SIG-M5 (cell line): ENCODE measurements at places on chromosomes 1 and 21.

- no peak for DNase-seq
These were observed 104.4 kb downstream of the LEPR start for GRCh38 chr1:65524931-65525265.

DNA sequence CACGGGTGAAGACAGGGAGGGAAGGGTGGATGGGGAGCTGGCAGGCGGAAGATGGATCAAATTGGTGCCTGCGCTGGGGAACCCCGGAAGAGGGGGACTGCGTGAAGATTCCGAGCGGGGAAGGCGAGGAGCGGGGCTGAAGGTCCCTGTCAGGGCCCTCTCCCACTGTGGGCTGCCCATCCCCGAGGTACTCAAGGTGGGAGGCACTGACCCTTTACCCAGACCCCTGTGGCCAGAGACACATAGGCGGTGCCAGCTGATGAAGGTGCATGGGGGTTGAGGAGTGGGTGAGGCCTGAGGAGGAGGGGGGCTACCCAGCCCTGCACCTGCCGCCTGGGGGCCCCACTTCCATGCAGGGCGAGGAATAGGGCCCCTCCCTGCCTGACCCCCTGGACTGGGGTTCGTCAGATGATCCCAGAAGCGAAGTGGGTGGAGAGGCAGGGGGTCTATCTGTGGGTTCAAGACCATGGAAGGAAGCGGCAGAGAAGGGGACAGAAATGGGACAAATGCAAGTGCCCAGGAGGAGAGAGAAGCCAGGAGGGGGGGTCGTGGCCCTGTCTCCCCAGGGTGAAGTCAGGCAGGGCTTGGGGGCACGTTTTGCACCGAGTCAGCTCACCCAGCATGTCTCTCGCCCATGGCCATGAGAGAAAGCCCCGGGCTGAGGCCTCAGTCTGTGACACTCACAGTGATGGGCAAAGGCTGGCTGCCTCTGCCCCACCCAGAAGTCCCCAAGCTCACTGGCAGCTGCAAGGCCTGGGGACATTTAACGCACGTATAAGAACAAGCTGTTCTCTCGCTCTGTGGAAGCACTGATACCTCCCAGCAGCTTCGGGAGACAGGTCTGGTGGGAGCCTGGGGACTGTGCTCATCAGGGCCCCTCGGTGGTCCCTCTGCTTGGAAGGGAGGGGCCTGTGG, 7.0 kb upstream of the MMEL1 start:
- DNase-seq, result no peak

DNA sequence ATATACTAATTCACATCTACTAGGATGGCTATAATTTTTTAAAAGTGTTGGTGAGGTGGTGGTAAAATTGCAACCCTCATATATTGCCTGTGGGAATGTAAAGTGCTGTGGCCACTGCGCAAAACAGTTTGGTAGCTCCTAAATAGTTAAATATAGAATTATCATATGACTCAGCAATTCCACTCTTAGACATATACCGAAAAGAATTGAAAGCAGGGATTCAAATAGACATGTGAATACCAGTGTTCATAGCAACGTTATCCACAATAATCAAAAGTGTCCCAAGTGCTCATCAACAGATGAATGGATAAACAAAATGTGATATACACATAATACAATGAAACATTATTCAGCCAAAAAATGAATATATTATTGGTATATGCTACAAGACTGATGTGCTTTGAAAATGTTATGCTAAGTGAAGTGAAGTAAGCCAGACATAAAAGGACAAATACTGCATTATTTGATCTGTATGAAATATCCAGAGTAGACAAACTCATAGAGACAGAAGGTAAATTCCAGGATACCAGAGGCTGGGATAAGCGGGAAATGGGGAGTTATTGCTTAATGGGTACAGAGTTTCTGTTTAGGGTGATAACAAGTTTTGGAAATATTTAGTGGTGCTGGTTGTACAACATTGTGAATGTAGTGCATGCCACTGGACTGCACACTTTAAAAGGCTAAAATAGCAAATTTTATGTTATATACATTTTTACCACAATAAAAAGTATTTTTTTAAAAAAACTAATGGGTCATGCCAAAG, 342.5 kb downstream of the SEC16B start:
- no peak for DNase-seq

DNA sequence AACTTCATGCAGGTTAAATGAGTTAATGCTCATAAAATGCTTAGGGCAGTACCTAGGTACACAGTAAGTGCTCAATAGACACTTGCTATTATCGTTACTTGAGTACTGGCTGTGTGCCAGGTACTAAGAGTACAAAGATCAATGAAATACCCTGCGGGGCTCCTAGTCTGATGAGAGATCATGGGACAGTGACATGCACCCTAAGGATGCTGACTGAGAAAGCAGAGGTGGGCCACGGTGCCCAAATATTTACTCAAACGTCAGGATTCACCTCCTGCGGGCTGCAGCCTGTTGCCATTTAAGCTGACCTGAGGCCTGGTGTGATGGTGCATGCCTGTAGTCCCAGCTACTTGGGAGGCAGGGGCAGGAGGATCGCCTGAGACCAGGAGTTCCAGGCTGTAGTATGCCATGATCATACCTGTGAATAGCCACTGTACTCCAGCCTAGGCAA, 19.8 kb upstream of the LUZP1 start:
- DNase-seq, result no peak

- peak; percentile 75 for DNase-seq
These were observed 1.2 kb downstream of the ANP32E start for GRCh38 chr1:150234566-150235293.

DNA sequence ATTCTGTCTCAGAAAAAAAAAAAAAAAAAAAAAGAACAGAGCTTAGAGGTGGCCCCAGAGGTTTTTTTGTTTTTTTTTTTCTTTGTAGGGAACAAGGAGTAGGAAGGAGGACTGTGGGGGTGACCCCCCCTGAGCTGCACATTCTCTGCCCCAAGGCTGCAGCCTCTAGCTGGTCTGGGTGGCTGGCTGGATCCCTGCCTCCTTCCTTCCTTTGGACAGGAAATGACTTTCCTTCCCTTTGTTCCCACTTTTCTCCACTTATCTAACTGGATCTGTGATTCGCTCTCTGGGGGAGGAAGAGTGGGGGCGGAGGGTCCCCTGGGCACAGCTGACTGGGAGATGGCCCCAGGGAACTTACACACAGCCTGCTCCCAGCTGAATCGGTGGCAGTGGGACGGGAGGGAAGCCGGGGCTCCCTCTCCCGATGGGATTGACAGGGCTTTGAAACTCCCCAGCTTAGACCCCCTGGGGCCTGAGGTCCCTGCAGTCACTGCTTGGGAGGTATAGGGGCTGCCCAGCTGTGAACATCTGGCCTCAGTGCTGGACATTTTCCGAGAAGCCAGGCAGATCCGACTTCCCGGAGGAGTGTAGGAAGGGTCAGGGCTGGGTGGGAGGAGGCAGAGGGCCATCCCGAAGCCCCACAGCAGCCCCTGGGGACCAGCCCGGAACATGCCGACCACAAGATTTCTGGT, 2.1 kb downstream of the FBLIM1 start:
- no peak for DNase-seq

DNA sequence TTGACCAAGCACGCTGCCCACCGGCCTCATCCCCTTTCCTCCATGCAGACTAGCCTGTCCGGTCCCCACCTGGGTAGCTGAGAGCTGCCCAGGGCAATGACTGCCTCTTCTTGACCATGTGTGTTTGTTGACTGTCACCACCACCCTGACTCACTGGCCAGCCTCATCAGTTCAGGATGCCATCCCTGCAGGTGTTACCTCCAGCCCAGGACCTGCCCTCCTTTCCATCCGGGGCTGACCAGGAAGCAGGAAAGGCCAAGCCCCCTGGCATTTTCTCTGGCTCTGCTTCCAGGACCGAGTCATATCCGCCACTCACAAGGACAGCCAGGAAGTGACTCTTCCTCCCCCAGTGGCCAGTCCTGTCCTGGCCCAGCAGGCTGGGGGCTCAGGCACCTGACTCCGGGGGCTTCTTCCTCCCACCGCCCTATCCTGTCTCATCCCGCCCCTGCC, 17.1 kb downstream of the EPHA2 start:
- DNase-seq, result no peak

- no peak for DNase-seq
These were observed 148.1 kb downstream of the SPATA46 start for GRCh38 chr1:162228586-162228985.

DNA sequence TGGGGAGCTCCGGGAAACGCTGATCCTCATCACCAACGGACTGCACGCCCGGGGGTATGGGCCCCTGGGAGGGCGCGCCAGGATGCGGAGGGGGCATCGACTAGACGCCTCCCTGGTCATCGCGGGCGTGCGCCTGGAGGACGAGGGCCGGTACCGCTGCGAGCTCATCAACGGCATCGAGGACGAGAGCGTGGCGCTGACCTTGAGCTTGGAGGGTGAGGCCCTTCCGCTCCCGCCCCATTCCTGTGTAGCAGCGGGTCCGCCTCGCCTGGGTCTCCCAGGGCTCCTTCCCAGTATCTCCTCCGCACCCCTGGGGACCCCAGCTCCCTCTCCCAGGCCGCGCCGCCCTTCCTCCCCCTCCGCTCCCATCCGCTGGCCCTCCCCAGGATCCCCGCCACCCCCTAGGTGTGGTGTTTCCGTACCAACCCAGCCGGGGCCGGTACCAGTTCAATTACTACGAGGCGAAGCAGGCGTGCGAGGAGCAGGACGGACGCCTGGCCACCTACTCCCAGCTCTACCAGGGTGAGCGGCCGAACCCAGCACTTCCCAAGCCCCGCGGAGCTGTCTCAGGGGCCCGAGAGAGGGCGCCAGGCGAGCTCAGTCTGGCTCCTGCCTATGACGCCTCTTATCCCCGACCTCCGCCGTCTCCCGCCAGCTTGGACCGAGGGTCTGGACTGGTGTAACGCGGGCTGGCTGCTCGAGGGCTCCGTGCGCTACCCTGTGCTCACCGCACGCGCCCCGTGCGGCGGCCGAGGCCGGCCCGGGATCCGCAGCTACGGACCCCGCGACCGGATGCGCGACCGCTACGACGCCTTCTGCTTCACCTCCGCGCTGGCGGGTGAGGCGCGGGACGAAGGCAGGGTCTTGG, 5.0 kb downstream of the HAPLN2 start:
- DNase-seq, result no peak

DNA sequence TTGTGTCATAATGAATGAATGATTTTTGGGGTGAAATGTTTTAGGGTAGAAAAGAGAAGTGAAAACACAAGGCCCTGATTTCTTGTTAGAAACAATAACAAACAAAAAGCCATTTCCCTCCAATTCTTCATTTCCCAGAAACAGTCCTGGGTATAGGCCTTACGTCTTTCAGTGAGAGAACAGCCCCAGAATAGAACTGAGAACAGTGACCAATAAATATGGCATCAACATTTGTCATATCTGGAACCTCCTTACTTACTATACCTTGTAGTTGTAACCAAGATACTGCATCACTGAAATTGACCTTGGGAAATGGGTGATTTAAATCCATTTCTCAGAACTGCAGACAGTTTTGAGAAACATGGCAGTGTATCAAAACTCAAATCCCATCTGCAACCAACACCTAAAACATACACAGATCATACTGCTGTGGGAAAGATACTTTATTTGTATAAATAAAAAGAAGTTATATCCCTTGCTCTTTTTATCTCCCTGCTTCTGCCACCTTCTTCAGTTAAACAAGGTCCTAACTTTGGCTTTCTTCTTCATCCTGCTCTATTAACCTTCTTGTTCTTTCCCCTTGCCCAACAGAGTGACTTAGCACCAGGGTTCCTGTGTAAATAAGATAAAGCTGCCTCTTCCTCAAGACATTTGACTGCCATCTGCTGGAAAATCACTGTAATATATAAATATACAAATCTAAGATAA, 19.5 kb downstream of the XKR8 start:
- DNase-seq, result peak; percentile 34
